Stimulated activated CD4-positive, alpha-beta T cell treated with anti-CD3 and anti-CD28 coated beads, Interleukin-4, amount 100 ng/mL, for 24 hours (primary cell): ENCODE measurements at places on chromosomes 6 and 20.

GRCh38 chr20:24321973-24322372 is 147.5 kb upstream of the SYNDIG1 start:
- DNase-seq = no peak

GRCh38 chr6:4487538-4487937 is 288.7 kb upstream of the CDYL start:
- DNase-seq = no peak

GRCh38 chr6:3037638-3038365 is 30.5 kb upstream of the RIPK1 start:
- no peak for DNase-seq

GRCh38 chr20:62548471-62548870 is 72.7 kb upstream of the GATA5 start:
- DNase-seq = no peak

GRCh38 chr6:15539722-15540270 is 123.0 kb downstream of the DTNBP1 start:
- no peak for DNase-seq

GRCh38 chr6:87078983-87079616 is 15.8 kb downstream of the CGA start:
- DNase-seq = peak; percentile 66

DNA sequence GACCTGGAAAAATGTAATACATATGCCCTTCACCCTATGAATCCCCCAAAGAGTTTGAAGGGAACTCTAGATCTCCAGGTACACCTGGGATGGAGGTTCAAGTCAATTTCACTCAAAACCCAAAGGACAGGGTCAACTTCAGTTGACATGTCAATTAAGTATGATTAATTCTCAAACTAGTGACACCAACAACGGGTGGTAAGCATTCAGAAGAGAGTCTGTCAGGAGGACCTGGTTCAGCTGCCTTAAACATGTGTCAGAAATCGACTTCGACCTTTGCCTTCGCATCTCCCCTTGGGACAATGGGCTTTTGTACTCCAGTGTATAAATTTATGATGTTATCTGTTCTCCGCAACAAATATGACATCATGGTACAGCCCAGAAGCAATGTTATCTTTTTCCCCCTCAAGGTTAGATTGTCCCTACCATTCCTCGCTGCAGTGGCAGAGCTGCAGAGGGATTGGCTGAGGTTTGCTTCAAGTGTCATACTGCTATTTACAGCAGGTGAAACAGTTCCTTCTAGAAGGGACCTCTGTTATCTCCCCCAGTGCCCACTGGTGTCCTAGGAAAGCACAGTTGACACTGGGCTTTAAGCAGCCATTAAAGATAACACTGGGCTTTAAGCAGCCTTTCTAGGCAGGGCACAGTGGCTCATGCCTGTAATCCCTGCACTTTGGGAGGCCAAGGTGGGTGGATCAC is 94.7 kb upstream of the SNX9 start:
- no peak for DNase-seq

DNA sequence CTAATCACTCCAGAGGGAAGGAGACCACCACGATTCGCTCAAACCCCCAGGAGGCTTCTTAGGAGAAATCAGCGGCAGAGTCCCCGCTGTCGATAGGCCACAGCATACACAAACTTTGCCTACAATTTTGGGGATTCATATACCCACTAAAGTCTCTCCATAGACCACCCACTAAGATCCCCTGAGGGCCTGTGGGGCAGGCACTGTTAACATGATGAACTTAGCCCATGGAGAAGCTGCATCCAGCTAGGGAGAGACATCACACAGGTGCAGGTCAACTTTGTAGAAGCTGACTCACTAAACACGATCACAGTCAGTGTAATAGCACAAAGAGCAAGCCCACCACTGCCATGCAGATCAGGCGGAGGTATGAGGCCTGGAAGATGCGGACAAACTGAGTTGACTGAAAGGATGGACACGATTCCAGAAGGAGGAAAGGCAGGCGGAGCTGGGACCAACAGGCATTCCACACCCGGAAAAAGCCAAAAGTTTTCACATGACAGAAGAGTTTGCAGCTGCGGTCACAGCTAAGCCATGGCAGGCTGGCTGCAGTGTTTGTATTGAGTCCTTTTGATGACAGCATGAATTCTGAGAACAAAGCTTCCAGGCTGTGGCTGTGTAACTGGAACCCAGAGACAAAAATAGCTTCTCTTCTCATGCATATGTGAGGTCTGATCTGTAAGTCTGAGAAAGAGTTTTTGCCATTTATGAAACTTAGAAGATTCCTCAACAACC is 75.7 kb upstream of the QKI start:
- DNase-seq = no peak

DNA sequence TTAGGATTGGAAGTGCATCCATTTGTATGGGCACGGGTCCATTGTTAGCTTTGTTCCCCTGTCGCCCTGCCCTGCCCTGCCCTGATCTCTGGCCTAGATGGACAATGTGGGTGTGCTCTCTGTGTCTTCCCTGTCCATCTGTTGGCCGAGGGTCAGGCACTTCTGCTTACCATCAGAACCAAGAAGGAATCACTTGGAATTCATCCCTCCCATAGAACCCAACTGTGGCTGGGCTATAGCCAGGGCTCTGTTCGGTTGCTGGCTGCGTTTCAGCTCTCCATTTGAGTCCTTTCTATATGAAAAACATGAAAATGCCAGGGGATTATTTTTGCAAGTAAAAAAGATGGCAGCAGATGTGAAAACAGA is 26.6 kb upstream of the TULP4 start:
- no peak for DNase-seq

DNA sequence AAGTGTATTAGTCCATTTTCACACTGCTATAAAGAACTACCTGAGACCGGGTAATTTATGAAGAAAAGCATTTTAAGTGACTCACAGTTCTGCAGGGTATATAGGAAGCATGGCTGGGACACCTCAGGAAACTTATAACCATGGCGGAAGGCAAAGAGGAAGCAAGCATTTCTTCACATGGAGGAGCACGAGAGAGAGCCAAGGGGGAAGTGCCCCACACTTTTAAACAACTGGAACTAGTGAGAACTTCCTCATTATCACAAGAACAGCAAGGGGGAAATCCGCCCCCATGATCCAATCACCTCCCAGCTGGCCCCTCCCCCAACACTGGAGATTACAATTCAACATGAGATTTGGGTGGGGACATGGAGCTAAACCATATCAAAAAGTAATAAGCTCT is 28.3 kb upstream of the B3GAT2 start:
- DNase-seq = no peak

DNA sequence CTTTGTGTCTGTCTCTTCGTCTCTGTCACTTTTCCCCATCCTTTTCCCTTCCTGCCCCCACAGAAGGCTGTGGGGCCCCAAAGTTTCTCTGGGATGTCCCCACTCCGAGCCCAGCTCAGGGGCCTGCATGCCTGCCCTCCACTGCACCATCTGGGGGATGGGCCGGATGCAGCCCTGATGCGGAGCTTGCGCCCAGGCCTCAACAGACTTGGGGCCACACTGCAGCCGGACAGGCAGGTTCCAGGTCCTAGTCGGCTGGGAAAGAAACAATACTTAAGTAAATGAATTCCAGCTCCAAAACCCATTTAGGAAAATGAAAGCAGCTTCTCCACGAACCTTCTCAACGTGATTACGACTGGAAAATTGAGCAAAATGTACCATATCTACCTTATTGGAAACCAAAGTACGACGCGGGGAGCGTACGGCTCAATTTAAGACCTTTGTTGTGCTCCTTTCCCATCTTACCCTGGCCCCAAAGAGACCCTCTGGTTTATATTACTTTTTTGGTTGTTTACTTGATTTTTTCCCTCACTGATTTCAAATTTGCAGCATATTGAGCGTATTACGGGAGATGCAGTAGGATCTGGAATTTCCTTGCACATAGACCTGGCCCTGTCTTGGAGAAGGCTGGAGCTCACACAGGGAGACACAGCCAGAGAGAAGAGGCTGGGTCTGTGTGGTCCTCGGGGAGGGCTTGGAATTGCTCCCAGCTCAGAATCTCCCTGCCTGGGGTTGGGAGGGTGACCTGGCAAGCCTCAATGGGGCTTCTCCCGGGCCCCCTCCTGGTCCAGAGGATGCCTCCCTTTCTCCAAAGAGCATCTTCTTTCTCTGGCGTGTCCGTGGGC is 8.0 kb downstream of the FOXC1 start:
- DNase-seq = no peak

- DNase-seq = no peak
These were observed 55.4 kb upstream of the RIPOR2 start for GRCh38 chr6:24990944-24991809.

- DNase-seq = no peak
These were observed 22.5 kb upstream of the GFRAL start for GRCh38 chr6:55304747-55305146.

DNA sequence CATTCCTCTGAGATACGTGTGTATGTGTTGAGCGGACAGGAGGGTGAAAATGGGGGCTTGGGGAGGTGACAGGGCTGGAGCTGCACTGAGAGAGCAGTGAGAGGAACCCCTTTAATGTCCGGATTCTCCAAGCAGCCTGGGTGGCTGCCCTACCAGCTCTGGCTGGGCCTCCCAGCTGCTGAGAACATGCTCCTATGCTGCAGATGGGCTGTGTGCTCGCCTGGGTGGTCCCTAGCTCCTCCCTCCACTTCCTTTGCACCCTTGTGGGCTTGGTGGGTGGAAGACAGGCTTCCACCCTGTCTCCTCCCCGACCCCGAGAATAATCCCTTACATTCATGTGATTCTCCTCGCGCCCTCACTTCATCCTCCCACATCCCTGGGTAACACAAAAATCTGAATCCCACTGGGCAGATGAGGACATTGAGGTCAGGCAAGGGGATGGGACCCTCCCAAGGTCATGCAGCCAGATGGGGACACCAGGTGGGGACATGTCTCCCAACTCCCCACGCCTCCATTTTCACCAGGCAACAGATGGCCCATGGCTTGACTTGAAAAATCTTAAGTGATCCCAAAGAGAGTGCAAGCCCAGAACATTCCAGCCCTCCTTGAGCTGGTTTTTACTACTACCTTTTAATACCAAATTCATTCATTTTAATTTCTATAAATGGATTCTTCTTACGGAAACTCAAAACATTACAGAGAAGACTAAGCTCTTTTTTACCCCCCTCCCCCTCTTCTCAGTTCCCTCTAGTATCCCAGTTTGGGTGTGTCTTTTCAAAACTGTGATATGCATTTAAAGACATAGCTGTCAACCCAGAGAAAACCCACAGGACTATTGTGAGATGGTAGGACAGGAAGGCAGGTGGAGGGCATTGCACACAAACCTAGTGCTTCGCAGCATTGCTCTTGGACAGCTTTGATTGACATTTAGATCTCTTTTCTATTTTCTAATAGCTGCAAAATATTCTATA is 5.0 kb upstream of the PDRG1 start:
- no peak for DNase-seq

DNA sequence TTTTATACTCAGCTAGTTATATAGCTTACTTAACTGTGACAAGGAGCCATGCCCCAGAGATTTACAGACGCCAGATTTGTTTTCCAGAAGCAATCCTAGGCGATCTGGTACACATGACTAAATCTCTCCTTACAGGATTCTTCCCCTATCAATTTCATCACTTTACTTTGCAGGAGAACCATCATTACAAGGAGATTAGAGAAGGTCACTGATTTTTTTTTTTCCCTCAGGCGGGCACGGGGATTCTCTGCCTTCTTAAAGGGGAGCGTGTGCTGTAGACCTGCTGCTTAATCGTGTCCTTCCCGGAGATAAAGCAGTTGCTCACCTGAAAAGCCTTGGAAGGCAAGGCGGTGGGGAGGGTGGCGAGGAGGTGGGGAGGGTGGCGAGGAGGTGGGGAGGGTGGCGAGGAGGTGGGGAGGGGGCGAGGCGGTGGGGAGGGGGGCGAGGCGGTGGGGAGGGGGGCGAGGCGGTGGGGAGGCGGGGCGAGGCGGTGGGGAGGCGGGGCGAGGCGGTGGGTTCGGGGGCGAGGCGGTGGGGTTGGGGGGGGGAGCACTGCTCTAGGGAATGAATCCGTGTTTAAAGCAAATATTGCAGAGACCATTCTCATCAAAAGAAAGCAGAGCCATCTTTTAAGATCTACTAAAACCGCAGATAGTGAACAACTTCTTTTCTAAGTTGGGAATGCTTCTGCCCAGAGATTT is 14.3 kb upstream of the MRAP2 start:
- no peak for DNase-seq

- DNase-seq = peak; percentile 26
These were observed 62.0 kb upstream of the CD93 start for GRCh38 chr20:23147964-23148730.

GRCh38 chr20:62143081-62143956 is at the start of the genes PSMA7 and SS18L1:
Gene PSMA7 (minus strand): TSS chr20:62143394. CDS start chr20:62143303, 91 bp downstream.
Gene SS18L1 (plus strand): TSS chr20:62143769. CDS start chr20:62143821, 52 bp downstream.
- DNase-seq = peak; percentile 85

DNA sequence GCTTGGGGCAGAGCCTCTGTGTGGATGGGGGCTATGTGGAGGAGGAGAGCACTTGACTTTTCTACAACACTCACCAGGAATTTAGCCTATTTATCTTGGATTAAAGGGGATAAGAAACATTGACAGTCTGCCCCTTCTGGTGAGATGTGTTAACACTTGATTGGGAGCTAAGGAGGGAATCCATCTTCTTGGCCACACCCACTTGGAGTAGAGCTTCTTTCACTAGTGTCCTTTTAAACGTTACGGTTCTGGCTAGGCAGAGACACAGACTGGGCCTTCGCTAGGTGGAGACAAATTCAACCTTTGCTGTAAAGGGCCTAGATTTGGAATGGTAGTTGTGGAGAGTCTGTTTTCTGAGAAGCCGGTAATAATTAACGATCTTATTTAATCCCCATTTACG is 15.5 kb upstream of the TPBG start:
- DNase-seq = no peak

GRCh38 chr6:160103825-160104100 is 17.9 kb upstream of the SLC22A1 start:
- no peak for DNase-seq

GRCh38 chr6:47117314-47117713 is 75.2 kb upstream of the ADGRF1 start:
- DNase-seq = no peak

DNA sequence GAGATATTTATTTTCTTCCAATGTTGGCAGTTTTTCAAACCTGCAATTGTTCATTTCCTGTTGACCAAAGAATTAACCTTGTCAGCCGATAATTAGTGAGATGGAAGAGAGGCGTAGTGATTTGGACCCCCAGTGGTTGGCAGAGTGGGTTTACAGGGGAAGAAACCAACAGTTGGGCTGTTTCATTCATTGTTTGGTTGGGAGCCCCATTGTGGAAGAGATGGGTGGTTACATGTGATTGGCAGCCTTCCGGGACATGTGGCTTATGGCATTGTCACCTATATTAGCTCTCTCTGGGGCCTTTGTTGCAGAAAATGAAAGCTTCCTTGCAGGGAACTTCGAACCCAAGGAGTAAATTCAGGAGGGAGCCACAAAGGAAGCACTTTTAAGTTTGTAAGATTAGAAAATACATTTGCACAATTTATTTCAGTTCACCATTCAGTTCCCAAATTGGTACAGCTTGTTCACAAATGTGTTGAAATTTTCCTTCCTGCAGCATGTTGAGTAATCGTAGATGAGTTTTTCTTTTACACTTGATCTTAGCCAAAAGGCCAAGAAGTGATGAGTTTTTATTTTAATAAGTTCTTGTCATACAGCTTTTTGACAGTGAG is 50.3 kb upstream of the CDKAL1 start:
- DNase-seq = no peak

- DNase-seq = no peak
These were observed 126.3 kb downstream of the C6orf118 start for GRCh38 chr6:165183071-165183470.
